ENCODE measurements at places on chromosomes 1 and 21.
A peak's percentile ranks its signal among the peaks of the same experiment; 100 is the strongest.

DNA sequence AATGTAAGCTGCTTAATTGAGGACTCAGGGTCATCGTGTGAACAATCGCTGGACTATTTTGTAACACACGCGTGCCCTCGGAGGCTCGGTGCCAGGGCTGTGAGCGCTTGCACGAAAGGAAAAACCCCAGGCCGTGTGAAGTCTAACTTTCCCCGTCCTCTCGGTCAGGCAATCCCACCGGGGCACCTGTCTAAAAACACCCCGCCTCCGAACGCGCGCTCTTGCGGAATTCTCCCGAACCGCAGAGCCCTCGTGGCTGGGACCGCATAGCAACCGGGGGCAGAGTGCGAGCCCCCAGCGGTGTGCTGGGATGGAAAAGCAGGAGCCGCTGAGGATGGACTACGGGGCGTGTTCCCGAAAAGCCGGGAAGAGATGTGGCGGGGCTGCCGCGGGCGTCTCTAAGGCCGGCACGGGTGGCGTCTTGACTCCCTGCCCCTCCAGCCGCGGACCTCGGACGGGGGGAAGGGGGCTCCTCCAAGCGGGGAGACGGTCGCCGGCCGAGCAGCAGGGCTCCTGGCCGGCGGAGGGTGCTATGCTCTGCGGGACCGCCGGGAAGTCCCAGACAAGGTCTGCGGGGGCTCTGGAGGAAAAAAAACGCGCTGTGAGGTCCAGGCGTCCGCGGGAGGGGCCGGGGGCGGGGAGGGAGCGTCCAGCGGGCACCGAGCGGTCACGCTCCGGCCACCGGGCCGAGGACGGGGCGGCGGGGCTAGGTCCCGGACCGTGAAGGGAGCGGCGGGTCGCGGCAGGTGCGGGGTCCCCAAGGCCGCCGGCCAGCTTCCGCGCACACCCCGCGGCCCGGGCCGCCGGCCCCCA, 936 bp downstream of the ZBTB21 start:
- DNase-seq = peak; percentile 26

DNA sequence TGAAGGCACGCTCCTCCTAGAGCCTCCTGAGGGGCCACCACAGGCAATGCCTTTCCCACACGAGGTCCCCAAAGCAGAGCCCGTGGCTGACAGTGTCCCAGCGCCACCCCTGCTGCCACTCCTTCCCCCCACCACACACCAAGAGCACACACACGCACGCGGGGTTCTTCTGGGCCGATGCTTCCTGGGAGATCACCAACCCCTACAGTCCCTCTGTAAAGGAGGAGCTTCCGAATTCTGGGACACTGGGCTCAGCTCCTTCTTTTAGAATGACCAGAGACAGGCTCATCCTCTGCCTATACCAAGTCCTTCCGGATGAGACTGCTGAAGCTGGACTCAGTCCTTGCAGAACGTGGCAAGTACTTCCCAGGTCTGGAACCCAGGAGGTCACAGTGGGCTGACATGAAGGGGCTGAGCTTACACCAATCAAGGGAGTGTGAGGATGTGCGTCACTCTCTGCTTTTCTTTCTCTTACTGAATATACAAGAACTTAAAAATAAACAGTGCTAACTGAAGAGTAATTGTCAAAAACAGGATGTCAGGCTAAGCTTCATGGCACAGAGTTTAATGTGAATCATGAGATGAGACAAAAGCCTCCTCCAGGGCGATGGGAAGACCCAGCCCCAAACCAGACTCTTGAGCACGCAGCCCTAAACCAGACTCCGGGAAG, 12.7 kb downstream of the SSU72 start:
- no peak for DNase-seq

GRCh38 chr21:38980416-38981313, 174.9 kb downstream of the ETS2 start:
- DNase-seq = no peak

GRCh38 chr21:37553078-37553481, 186.5 kb downstream of the DYRK1A start:
- DNase-seq = no peak

DNA sequence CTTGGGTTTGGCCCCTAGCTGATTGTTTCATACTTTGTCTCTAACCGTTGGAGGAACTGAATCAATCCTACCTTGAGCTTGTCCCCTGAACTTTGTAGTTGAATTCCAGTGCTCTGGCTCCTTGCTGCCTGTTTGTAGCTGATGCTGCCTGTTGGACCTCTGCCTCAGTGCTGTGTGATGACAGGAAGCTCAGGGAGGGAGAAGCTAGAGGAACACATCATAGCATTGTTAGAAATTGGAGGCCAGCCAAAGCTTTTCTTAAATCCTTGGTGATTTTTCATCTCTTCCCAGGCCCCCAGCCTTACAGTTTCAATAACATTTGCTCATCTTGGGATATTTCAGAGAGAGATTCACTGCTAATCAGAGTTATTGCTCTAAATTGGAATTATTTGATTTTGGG, 34.0 kb downstream of the MACF1 start:
- DNase-seq = peak; percentile 70

DNA sequence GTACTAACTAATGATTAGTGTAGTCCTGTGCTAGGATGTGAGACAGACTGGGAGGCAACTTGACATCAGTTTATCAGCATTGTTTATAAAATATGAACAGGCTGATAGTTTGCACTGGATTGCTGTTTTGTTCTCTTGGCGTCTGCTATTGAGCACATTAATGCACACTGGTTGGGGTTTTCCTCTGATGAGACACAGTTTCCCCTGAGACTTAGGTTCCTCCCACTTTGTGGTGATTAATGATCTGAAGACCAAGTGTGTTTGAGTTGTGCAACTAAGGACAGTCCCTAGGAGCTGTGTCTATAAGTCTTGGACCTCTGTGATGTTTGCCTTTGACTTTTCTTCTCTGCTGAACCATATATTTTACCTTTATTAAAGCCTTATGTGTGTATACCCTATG, 1015.4 kb downstream of the AMY1C start:
- DNase-seq = no peak

- DNase-seq = no peak
Observed at GRCh38 chr1:164953098-164953497, 394.1 kb downstream of the PBX1 start.

- peak; percentile 47 for DNase-seq
Observed at GRCh38 chr1:156627313-156627880, 8.2 kb downstream of the HAPLN2 start.

DNA sequence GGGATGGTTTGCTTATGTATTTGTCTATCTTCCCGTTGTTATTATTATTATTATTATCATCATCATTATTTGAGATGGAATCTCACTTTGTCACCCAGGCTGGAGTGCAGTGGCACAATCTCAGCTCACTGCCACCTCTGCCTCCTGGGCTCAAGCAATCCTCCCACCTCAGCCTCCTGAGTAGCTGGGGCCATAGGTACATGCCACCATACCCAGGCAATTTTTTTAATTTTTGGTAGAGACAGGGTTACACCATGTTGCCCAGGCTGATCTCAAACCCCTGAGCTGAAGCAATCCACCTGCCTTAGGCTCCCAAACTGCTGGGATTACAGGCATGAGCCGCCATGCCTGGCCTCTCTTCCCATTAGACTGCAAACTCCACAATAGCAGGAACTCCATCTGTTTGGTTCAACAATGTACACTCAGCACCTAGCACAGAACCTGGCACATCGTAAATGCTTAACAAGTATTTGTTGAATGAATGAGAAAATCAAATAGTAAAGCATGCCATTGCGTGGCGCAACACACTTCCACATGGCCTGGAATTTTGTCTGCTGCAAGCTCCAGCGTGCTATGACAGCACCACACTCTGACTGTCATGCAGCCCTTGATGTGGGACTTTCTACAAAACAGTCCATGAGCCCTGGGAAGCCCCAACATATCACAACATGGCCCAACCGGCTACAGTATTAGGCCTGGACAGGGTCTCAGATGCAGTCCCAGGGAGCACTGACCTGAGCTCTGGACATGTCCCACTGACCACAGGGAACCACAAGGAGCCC, 3.8 kb upstream of the TINAGL1 start:
- peak; percentile 46 for DNase-seq

- no peak for DNase-seq
Observed at GRCh38 chr1:204288021-204288588, 71.6 kb downstream of the PLEKHA6 start.

- DNase-seq = peak; percentile 31
Observed at GRCh38 chr1:63322114-63322943, at the start of gene FOXD3. Gene FOXD3 (plus strand): TSS chr1:63322567. CDS start chr1:63323059, 492 bp downstream.

- DNase-seq = no peak
Observed at GRCh38 chr1:70973754-70974153, 73.9 kb downstream of the PTGER3 start.

GRCh38 chr1:111179968-111180533, 20.4 kb downstream of the DENND2D start:
- DNase-seq = no peak

GRCh38 chr21:43965911-43966585, 46.1 kb upstream of the TRAPPC10 start:
- DNase-seq = no peak

GRCh38 chr1:118304722-118305359, 119.8 kb upstream of the SPAG17 start:
- DNase-seq = peak; percentile 19

DNA sequence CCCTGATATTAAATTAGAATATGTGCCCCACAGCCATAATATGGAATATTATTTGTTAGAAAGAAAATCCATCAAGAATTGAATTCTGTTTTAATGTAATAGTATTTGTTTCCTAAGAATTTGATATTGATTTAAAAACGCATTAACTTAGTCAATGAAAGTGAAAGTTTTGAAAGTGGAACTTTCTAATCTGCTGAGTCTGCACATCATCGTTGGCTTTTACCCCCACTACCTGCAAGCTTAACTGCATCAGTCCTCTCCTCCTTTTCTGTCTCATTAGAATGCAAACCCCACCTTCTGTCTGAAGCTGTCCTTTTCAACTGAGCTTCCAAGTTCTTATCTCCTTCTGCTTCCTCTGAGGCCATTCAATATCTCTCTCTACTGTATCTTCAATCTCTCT, 42.5 kb downstream of the XCL1 start:
- DNase-seq = no peak

DNA sequence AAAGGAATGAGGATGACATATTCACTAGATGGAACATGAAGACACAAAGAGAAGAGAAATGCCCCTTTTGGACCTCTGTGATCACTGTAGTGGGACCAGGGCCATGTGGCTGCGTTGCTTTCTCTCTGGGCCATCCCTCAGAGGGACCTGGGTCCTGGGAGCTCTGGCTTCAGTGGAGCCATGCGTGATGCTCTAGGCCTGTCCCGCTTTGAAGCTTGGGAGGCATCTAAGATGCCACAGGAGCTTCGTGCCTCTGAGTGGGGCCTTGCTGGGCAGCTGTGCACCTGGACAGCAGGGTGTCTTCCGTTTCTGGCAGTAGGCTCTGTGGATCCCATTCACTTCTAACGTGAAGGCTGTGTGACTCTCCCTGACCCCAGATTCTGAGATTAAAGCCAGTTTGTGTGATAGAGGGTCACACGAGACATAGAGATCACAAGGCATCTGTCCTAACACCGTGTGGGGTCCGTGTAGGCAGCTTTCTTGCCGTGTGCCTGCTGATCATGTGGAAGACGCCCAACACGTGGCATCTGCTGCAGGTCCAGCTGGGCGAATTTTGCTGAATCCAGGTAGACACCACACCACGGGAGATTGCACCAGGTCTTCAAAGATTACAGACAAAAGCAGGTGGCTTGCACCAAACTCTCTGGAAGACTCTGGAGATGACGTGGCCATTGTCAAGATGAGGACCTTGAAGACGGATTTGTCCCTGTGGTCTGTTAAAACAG, 17.2 kb upstream of the PRSS38 start:
- DNase-seq = no peak

DNA sequence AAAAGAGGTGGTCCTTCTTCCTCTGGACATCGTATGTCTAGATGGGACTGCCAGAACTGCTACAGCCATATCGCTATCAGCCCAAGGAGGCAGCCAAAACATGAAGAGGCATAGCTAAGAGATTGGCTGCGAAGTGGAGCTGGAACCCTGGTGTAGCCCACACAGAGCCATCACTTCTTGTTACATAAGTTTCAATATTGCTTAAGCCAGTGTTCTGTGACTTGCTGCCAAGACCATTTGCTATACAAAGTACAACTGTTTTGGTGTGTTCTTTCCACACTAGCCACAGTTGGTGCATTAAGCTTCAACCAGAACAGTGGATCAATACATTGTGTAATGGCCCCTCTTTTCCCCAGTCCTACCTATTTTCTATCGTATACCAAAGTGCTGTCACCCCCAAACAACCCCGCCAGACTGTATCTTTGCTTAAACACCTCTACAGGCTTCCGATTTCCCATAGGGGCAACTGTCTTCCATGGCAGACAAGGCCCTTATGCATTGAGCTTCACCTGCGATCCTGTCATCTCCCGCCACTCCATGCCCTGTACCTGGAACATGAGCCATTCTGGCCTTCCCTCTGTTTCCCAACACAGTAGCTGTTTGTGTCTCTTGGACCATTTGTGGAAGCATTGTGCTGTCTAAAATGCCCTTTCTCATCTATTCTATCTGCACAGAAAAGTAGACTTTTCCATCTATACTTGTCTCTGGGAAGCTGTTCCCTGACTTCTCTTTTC, 241.8 kb downstream of the TTLL7 start:
- no peak for DNase-seq

GRCh38 chr1:169885207-169885606, 8.5 kb downstream of the SCYL3 start:
- DNase-seq = no peak

Data from AG08395 (cell line).